GM13977 (cell line): ENCODE measurements at places on chromosomes 12 and 14.

- DNase-seq = no peak
Measured at GRCh38 chr14:70700955-70701585, 59.4 kb downstream of the TTC9 start.

- no peak for DNase-seq
Measured at GRCh38 chr12:124938108-124938507, 23.7 kb upstream of the UBC start.

- no peak for DNase-seq
Measured at GRCh38 chr14:65476273-65476941, 63.9 kb downstream of the FUT8 start.

- no peak for DNase-seq
Measured at GRCh38 chr14:93970585-93970964, 5.8 kb downstream of the ASB2 start.
